NCI-H2227 treated with DMSO at 0.1 percent for 48 hours (cell line): ENCODE measurements at places on chromosomes 6 and 20.

- DNase-seq, result no peak
Observed at GRCh38 chr6:107740496-107741190, 83.5 kb downstream of the SCML4 start.

GRCh38 chr6:43053545-43054205 lies at the start of gene CUL7:
CUL7 (minus strand) TSS chr6:43053851; CDS start chr6:43052788, 1,063 bp downstream.
- peak; percentile 89 for DNase-seq

GRCh38 chr6:143049611-143050010 lies 11.1 kb upstream of the AIG1 start:
- DNase-seq, result no peak

DNA sequence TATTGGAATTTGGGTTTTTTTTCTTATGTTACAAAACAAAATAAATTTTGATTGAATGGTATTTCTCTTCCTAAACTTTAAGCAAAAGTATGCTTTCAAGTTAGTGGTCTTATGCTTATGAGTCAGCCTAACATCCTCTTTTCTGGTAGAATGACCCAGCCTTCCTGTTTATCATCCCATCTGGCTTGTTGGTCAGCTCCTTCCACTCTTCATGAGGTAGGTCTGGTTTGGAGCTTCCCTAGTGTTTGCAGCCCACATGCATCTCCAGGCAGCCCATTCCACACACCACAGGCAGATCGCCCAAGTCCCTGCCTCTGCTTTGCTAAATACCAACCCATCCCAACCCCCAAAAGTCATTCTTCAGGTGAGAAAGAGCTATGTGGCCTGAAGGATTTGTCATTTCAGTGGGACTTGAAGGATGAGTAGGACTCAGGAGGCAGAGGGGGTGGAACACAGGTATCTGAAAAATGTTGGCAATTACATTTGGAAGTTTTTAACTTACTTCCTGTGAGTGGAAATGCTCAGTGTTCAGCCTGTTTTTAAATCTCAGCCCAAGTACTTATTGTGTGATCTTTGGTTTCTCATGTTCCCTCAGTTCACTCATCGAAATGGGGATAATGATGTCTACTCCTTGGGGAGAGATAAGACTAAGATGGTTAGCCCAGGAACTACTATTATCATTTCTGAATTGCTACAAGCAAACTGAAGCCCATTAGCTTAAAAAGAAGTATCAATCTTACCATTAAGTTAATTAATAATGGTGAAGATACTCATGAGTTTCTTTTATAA lies 294.0 kb downstream of the ADGB start:
- DNase-seq, result no peak

GRCh38 chr20:49261173-49261572 lies 16.7 kb downstream of the ZNFX1 start:
- no peak for DNase-seq

- DNase-seq, result no peak
Observed at GRCh38 chr20:41222296-41222695, 85.0 kb downstream of the PLCG1 start.

DNA sequence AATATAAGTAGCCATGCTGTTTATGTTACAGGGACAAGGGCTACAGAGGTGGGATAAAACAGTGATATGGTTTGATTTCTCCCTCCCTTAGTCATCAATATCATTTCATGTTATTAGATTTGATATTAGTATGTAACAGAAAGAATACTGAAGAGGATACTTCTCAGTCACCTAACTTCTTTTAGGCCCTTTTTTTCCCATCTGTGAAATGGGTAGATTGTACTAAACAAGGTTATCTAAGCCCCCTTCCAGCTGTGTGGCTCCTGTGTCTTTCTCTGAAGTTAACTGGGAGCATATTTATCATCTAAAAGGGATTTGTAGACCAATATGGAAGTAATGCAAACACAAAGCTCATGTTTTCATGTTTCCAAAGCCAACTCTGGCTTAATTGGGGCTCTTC lies 7.7 kb downstream of the NOX3 start:
- no peak for DNase-seq

DNA sequence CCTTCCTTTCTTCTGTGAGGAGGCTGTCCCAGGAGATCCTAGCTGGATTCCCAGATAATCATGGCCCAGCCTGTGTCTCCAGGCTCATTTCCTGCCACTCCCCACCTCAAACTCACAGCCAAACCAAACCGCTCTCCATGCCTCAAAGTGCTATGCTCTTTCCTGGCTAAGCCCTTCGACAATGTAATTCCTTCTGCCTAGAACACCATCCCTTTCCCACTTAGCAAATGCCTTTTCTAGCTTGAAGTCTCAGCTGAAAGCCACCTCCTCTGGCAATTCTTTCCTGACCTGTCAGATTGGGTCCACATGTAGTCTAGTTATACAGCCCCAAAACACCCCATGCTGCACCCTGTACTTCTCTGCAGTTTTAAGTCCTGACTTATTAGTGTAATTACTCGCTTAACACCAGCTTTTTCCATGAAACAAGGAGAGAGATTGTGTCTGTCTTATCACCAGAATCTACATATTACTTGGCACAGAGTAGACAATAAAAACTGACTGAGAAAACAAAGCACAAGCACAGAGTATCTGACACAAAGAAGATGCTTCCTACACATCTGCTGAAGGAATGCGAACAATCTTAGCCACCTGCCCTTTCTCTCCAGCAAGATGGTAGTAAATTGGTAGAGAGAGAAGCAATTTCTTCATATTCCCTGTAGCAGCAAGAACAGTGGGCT lies 5.4 kb downstream of the TRIM26 start:
- DNase-seq, result no peak

- no peak for DNase-seq
Observed at GRCh38 chr6:4606016-4606415, 170.2 kb upstream of the CDYL start.

- DNase-seq, result no peak
Observed at GRCh38 chr6:92124200-92124651, 1295.1 kb downstream of the EPHA7 start.

DNA sequence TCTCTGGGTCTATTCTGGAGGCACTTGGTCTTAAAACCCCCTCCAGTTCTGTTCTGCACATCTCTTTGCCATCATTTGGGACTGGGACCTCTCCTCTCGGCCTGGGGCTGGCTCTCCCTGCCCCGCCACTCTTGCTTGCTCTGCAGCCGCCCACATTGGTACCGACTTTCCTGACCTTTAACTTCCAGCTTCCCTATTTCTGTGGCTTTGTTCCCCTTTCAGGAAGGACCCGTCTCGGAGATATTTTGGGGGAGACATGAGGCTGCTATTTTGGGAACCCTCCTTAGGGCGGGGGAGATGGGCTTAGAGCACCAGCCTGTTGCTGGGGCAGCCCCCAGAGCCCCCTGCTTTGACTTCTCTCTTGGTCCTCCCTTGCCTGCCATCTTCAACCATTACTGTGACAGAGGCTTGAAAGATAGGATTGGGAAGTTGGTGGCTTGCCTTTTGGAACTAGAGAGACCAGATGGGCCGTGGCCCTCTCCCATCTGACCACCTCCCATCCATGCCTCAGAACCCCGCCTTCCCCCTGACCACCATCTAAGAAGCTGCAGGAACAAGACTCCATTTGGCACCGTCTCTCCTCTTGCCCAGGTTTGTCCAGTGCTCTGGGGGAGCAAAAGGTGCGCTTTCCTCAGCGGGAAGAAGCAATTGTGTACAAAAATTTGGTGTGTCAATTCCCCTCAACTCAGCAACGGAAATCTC lies 914 bp downstream of the TREM2 start:
- DNase-seq, result no peak

DNA sequence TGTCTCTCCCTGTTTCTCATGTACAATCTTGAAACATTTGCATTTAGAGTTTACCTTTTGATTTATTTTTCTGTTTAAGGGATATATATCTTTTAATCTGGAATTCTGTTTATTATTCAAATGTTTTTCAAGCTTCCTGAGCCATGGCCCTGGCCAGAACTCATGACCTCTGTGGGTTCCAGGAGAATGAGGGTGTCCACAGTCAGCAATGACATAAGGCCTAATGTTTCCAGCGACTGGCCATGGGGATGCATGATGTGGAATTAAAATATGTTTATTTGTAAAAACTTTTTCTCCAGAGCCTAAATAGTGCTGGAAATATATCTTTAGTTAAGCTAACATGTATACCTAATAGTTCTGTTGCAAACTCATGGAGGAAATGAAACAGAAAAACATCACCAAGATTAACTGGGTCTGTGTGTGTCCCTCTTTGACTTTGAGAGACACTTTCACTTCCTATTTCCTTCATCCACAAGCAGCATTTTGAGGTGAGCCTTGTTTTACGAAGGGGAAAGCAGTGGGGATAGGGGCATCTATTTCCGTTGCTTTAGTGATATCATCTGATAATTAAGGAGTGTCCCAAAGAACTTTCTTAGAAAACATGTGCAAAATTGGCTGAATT lies 87.6 kb downstream of the SMOC2 start:
- DNase-seq, result no peak

GRCh38 chr6:21118216-21118780 lies 475.3 kb upstream of the SOX4 start:
- DNase-seq, result peak; percentile 51

DNA sequence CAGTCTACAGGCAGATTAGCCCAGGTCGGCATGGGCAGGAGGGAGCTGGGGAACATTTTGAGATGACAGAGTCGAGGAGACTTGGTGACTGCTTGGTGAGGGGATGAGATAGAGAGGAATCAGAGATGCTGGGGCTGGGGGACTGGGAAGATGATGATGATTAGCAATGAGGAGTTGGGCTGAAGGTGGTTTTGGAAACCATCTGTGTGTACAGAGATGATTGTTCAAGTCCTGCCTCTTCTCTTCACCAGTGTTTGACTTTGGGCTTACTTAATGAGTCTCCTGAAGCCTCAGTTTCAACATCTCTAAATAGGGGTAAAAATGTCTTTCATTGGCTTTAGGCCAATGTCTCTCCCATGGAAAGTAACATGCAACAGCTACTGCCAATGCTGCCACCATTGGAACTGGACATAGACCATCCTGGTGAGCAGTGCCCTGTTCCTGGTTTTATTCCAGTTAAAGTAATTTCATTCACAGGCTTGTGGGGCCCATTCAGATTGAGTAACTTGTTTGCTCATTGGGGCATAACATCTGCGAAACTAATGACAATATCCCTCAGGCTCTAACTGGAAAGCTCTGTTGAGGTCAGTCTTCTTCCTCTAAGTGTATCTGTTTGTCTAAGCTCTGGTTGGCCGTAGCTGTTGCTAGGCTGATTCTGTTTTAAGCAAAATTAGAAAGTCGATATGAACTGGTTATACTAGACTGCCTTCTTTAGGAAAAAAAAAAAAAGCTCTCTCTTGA lies 99.1 kb downstream of the ARMC2 start:
- no peak for DNase-seq

GRCh38 chr6:27687154-27688013 lies 214.5 kb upstream of the ZNF184 start:
- peak; percentile 92 for DNase-seq

DNA sequence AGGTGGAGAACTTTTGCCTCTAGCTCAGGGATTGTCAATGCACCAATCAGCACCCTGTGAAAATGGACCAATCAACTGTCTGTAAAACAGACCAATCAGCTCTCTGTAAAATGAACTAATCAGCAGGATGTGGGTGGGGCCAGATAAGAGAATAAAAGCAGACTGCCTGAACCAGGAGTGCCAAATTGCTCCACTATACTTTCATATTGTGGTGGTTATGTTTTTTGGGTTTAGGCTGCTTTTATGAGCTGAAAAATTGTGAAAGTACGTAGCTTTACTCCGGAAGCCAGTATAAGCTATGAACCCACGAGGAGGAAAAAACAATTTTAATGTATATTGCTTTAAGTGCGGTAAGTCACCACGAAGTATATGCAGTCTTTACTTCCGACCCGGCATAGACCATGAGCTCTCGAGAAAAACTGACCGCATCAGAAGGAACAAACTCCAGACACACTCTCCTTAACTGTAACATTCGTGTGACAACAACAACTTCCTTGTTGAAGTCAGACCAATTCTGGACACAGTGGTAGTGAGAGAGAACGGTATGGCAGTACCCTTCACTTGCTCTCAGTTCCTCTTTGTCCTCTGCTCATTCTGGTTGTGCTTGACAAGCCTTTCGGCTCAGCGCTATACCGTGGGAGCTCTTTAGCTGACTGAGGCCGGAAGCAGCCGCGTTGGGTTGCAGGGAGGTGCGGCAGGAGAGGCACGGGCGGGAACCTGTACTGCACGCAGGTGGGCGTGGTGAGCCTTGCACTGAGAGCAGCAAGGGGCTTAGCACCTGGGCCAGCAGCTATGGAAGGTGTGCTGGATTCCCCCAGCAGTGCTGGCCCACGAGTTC lies 81.9 kb upstream of the E2F3 start:
- DNase-seq, result no peak

- no peak for DNase-seq
Observed at GRCh38 chr6:31822036-31822821, 5.3 kb upstream of the HSPA1B start.

DNA sequence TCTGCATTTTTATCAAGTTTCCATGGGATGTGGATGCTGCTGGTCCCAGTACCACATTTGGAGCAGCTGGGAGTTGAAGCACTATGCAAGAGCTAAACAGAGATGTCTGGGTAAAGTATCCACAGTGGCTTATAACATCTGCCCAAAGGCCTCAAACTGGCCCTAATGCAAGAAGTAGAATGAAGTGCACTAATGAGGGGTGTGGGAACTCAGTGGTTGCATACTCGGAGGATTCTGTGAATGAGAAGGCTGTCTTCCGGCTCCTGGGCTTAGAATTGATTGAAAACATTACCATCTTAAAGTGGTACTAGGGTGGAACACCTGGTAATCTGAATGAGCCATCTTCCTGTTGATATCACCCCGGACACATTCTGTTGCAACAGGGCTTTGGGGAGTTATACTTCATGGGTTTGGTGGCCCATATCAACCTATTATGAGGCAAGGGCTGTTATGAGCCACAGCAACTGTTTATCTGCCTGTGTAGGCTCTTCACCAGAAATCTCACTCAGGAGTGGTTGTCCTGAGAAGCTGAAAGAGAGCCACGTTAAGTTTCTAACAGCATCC lies 54.7 kb upstream of the SNRPB2 start:
- DNase-seq, result no peak

- no peak for DNase-seq
Observed at GRCh38 chr6:142476452-142476851, 174.6 kb downstream of the ADGRG6 start.

DNA sequence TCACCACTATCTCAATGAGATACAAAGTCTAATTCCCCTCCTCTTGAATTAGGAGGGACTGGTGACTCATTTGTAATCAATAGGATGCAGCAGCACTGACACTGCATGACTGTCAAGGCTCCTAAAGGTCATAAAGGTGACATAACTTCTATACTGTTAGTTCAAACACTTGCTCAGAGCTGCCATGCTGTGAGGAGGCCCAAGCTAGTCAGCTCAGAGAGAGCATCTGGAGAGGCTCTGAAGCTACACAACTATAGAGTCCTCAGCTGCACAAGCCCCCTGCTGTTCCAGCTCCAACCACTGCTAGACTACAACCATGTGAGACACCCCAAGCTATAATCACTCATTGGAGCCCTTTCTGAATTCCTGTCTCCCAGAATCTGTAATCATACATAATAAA lies 17.0 kb upstream of the HEY2 start:
- DNase-seq, result no peak

DNA sequence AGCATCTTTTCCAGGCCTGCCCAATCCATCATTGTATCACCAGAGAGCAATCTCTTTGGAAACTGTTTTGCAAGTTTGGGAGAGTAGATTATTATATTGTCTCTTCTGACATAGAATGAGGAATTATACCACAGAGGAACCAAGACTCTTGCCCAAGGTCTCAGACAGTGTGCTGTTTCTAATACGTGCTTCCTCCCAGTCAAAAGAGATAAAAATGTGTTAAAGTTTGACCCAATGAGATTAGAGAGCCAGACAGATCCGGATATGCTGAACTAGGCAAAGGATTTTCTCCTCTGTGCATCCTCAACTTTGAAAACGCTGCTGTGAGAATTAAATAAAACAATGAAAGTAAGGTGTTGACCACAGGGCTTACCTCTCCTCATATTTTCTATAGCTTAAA lies 18.6 kb upstream of the NT5E start:
- DNase-seq, result no peak

- no peak for DNase-seq
Observed at GRCh38 chr20:4193069-4193452, 177.7 kb upstream of the RNF24 start.
